Effector memory CD8-positive, alpha-beta T cell (primary cell): ENCODE measurements at places on chromosomes 6 and 20.

DNA sequence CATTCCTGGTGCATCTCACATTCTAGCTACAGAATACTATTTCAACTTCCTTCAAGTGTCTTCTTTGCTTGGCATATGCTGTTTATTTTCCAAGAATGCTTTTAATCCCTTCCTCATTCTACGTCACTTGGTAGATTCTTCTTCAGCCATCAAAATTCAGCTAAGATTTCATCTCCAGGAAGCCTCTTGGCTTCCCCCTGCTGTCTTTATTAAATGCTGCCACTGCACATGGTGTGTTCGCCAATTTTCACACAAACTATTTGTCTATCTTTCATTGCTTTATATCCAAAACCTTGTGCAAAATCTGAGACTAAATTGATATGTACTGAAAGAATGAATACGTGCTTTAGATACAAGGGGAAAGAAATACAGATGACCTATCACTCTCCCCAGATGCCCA, 253.0 kb downstream of the RFPL4B start:
- no peak for DNase-seq

GRCh38 chr20:25278636-25279361, 30.9 kb downstream of the PYGB start:
- no peak for DNase-seq

- no peak for DNase-seq
These were observed 86.6 kb upstream of the BMP2 start for GRCh38 chr20:6680854-6681253.

DNA sequence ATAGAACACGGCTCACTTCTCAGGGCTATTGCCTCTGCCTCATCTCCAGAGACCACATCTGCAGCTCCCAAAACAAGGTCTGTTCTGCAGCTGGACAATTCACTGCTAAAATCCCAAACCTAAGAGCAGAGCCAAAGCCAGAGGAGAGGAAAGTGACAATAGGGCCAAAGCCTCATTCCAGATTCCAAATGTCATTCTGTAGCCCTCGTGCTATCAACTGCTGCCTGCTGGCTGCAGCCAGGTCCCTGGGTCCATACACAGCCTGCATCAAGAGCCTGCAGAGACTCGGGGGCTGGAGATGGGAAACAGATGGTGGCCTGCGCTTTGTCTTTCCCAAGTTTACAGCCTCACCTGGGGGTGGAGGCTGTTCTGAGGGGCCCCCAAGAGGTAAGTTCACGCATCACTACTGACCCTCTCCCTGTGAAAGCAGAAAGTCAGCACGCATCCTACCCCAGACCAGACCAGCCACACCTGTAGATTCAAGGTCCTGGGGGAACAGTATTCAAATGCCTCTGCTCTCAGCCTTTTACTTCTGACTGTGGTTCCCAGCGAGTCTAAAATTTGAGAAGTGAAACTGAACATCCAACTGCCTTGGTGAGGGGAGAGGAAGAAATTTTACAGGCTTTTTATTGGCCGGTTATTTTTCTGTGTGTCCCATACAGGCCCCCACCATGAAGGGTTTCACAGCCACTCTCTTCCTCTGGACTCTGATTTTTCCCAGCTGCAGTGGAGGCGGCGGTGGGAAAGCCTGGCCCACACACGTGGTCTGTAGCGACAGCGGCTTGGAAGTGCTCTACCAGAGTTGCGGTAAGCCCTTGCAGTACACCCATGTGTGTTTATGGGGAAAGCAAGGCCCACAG, at the start of gene LY86:
TSS of gene LY86 (plus strand) at position 657 of the 860 bp plus-strand sequence. CDS start at position 672, 15 bp downstream.
- no peak for DNase-seq

DNA sequence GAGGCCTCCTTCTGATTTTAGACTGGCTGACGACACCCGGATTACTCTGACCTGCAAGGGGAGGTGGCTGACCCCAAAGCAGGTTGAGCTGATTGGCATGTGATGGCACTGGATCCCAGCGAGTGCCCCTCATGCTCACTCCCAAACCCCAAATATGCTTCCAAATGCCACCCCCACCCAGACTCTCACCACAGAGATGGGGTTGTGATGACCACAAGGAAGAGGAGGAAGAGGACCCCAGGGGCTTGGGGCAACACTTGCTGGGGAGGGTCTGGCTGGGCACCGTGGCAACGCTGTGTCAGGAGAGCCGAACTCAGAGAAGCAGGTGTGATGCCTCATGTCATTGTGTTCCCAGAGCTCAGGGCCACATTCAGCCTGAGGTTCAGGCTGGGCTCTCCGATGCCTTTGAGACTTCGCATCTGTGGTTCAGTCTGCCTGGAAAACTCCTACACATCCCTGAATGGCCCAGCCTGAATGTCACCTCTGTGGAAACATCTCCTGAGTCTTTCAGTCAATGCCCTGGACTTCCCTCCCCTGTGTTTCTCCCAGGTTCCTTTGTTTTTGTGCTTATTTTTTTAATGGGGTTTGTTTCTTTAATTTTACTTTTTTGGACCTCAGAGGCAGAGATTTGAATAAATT, 169.1 kb upstream of the PMEPA1 start:
- DNase-seq: no peak

DNA sequence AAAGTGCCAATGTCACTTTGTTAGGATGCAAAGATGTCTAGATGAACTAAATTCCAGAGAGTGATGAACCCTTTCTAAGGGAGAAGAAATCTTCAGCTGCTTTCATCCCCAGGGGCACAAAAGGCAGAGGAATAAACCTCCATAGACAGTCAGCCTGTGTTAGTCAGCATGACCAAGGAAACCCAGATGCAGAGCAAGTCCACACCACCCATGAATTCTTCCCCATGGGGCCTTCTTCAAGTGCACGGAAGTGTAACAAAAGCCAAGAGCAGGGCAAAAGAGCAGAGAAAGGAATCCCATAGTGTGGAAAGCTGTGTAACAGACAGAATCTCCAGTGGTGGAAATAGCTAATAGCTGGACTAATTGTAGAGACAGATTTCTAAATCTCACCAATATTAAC, 50.0 kb downstream of the DCDC2 start:
- no peak for DNase-seq
